ENCODE measurements at places on chromosomes 5 and 9.

DNA sequence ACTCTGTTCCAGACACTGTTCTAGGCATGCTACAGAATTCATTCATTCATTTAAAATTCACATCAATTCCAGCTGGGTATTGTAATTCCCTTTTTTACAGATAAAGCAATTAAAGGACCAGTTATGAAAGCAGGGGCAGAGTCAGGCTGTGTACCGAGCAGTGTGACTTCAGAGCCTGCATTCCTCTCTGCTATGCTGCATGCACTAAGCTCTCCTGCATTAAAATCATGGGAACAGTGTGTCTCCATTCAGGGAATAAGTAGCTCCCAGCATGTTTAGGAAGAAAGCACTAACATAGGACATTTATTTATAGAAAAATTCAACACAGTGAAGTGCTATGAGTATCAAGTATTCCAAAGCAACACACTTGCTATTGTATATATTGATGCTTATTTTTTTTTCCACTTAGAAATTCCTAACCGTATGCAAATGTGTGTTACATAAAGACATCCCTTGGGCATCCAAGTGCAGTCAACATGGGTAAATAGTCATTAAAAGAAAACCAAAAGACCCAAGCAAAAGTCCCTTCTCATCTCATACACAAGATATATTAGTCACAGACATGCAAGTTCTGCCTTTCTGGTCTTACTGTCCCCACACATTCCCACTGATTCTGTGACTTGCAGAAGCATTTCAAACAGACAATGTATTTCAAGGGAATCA is 173.7 kb downstream of the GABRB2 start:
- DNase-seq: no peak

DNA sequence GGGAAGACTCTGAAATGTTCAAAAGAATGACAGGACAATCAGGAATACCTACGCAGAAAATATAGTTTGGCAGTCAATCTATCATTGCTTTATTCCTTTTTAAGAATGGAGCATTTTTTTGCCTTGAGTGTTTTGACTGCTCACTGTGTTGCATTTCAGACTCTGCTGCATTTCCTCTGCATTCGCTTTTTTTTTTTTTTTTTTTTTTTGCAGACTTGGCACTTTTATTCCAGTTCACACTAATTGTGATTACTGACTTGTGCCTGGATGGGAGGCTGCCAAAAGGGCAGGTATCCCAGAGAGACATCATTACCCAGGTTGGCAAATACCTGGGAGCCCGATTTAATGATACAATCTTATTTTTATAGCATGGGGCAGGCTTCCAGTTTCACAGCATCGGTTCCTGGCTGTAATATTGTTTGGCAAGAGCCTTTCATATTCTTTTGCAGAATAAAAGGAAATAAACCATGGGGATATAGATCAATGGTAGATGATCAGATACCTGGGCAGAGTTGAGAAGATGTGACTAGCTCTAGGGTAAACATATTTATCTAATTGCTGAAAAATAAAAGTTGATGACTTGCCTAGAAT is 1132.6 kb downstream of the MAT2B start:
- DNase-seq: no peak

- DNase-seq: no peak
Measured at GRCh38 chr5:171386861-171387344, 746 bp upstream of the NPM1 start.

DNA sequence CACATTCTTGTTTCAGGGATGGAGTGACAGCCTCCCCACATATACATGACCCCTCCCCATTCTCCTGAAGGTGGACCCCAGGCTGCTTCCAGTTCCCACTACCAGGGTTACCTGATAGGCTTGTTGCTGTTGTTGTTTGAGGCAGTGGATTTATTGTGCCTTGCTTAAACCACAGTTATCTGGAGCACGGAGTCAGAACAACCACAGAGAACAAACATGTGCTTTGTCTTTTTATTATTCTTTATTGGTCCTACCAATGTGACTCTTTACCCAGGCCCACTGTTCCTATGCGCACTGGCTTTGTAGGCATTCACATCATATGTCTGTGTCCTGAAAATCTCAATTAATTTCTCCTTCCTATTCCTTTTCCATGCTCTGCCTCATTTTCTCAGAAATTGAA is 41.2 kb upstream of the IPPK start:
- no peak for DNase-seq

GRCh38 chr5:101811466-101811865 is 484.6 kb downstream of the SLCO4C1 start:
- DNase-seq: no peak

All from activated naive CD4-positive, alpha-beta T cell treated with anti-CD3 and anti-CD28 coated beads, Interleukin-2, amount 50 U/mL, for 16 hours (primary cell).